ENCODE measurements at places on chromosomes 12 and 14.

DNA sequence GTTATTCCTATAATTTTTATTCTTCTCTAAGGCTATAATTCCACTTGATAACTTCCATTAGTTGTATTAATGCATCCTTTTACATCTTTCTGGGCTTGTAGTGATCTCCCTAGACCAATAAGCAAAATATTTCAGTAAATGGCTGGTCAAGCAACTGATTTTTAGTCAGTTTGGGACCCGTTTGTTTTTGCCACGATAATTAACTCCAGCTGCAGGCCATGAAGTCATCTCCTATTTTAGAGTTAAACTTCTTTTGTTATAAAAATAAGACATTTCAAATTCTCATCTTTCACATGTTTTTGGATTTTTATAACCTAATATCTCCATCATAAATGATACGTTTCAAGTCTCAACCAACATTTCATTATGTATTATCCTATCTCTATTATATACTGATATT, 49.4 kb downstream of the MAGOHB start:
- no peak for DNase-seq

DNA sequence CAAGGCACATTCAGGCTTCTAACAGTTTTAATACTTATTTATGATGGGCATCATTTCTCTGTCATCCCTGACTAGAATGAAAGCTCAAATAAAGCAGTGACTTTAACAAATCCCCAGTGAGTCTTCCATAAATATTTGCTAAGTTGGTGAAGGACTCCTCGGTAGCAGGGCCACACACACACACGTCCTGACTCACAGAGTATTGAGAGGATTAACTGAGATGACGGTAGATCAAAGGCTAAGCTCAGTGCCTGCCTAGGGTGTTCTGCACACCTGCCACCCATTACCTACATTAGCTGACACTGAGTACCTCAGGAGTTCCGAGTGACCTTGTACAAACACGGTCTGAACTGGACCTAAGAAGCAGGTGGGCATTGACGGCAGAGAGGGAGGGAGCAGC, 197.3 kb upstream of the SFSWAP start:
- no peak for DNase-seq

DNA sequence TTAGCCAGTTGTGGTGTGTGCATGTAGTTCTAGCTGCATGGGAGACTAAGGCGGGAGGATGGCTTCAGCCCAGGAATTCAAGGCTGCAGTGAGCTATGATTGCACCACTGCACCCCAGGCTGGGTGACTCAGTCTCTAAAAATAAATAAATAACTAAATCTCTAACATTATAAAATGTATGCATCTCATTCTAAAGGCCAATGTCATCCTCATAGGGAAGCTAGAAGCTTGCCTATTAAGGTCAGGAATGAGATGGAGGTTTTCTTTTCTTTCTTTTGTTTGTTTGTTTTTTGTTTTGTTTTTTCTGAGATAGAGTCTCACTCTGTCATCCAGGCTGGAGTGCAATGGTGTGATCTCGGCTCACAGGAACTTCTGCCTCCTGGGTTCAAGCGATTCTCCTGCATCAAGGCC, 48.8 kb upstream of the PAPLN start:
- DNase-seq = no peak

GRCh38 chr12:43482311-43483085, 69.5 kb downstream of the ADAMTS20 start:
- DNase-seq = no peak

DNA sequence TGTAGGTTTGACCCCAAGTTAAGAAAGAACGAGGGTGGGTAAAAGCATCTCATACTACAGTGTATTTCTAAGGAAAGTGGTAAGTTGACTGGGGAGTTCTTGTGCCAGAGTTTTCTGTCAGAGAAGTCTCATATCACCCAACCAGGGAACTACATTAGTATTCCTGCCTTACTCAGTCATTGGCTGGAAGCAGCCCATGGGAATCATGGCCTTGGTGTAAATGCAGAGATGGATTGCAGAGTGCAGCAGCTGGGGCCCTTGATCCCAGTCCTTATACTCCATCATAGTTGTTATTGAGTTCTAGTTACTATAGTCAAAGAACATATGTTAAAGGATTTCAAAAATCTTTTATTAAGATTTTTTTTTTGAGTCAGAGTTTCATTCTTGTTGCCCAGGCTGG, 105.8 kb downstream of the MNAT1 start:
- DNase-seq = no peak

DNA sequence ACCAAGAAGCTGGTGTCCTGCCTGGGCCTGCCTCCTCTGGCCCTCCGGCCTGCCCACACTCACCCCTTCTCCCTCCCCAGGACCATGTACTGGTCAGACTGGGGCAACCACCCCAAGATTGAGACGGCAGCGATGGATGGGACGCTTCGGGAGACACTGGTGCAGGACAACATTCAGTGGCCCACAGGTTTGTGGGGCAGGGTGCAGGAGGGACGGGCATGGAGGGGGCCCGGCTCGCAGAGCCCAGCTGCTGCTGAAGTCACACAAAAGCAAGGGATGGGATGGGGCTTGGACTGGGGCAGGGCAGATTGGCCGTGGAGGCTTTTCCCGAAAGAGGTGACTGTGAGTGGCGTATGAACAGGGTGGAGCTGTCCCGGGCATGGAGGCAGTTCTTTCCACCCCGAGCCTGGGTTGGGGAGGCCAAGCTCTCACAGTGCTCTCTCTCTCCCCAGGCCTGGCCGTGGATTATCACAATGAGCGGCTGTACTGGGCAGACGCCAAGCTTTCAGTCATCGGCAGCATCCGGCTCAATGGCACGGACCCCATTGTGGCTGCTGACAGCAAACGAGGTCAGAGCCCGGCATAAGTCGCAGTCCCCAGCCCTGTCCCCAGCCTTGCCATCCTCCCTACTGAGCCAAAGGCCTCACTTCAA, 7.8 kb upstream of the NXPH4 start:
- no peak for DNase-seq

GRCh38 chr12:119154435-119154818, 24.3 kb upstream of the HSPB8 start:
- no peak for DNase-seq

GRCh38 chr14:66606826-66607225, 98.9 kb downstream of the GPHN start:
- DNase-seq = no peak

DNA sequence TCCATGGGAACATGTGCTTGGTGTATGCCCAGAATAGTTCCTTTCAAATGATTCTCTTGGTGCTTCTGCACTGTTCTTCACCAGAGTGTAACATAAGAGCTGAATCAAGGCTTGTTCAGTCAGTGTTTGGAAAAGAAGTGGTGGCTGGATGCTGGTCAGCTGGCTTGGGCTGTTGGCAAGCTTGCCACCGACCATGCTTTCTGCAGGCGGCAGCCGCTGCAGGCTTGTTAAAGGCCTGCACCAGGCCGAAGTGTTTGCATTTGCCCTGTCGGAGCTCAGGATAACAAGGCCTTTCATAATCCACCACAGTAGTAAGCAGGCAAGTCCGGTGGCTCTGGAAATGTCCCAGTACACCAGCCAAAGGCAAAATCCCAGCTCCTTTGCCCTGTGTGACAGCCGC, 26.9 kb downstream of the DAAM1 start:
- DNase-seq = no peak

DNA sequence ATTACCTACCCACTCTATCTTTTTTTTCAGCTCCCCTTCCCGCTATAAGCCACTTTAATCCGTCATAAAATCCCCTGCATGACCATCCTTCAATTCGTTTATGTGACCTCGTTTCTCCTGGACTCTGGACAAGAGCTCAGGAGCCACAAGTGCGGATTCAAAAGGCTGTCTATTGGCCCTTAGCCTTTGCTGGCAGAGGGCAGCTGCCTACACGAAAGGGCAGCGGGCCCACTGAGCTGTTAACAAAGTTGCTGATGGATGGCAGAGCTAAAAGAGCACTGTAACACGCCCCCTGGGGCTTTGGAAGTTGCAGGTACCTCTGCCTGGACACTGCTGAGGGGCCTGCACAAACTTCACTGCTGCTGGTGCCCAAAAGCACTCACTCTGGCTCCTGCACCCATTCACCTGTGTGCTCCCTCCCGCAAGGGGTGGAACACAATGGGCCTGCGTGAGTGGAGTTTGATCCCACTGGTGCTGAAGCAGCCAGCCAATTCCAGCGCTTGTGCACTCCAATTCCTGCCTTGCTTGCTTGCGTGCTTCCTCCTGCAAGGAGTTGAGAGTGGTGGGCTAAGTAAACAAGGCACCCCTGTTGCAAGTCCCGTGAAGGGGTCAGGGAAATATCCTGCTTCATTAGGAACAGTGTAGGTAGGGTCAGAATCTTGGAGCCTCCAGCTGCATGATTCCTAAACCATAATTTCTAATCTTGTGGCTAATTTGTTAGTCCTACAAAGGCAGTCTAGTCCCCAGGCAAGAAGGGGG, 10.6 kb upstream of the DRAM1 start:
- no peak for DNase-seq

DNA sequence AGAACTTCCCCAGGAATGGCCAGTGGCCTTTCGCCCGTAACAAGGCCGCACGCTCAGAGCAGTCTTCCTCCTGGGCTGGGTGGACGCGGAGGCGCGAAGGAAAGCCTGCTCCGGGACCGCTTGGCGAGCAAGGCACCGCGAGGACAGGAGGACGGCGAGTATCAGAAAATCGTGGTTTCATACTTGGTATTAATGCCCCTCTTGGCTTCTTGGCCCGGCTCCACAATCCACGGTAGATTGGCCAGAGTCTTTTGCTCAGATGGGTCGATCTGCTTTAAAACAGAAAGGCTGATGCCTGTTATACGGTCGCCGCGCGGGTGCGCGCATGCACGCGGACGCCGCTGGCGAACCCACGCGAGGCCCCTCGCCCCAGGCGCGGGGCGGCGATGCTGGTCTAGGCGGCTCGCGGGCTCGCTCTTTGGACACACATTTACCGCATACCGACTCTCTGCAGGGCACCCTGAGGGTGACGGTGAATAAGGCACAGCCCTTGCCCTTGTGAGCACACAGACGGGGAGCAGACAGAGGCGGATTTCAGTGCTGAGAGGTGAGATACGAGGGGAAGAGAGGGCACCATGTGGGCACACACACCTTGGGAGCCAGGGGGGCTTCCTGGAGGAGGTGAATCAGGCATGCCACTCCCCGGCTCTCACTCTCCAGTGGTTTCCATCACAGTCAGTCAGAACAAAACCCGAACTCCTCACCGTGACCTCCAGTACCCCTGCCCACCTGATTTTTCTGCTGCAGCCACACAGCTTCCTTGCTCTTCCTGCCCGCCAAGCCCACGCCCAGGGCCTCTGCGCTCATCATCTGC, 100.7 kb downstream of the APAF1 start:
- peak; percentile 19 for DNase-seq

DNA sequence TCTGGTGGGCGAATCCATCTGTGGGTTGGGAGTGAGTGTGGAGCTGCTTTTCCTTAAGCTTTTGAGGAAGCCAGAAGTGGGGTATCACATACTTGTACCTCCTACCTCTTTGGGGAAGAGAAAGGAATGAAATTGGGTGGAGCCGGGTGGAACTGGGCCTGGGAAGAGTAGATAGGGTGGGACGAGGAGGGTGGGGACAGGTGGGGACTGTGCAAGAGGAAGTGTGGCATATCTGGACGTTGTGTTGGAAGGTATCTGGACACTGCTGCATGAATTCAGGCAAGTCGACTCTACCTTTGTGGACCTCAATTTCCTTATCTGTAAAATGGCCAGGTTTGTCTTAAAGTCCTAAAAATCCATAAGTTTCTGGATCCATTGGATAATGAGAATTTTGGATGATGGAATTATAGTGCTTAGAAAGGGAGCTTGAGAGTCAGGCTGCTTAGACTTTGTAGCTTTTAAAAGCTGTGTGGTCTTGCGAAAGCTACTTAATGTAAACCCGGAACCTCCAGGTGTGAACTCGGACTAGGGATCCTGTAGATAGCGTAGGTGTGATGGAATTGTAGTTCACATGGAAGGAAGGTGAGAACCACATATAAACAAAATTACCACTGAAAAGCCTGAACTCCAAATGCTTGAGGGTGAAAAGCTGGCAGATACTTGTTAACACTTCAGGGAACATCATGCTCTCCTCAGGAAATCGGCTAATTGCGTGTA, 2.1 kb downstream of the VRTN start:
- no peak for DNase-seq

GRCh38 chr14:75661499-75661814, 411 bp downstream of the TTLL5 start:
- no peak for DNase-seq

GRCh38 chr12:19763488-19763887, 324.2 kb downstream of the AEBP2 start:
- no peak for DNase-seq

- no peak for DNase-seq
These were observed 414.4 kb downstream of the DAD1 start for GRCh38 chr14:22174412-22175277.

DNA sequence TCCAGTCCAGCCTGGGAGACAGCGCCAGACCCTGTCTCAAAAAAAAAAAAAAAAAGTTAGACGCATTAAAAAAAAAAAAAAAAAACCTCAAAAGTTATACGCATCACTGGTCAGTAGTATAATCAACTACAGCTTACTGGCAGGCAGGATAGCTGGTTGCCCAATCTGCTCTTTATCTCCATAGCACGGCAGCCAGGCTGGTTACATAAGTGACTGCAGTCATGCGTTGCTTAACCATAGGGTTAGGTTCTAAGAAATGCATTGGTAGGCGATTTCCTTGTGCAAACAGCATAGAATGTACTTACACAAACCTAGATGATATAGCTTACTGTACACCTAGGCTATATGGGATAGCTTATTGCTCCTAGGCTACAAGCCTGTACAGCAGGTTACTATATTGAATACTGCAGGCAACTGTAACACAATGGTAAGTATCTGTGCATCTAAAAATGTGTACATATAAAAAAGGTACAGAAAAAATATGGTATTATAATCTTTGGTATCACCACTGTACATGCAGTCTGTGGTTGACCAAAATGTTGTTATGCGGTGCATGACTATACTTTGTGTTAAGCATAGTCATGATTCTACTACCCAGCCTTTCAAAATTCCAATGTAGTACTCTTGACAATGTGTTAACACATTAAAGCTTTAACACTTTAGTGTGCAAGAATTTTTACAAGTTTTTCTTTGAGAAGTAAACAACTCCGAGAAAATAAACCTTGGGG, 8.1 kb downstream of the L2HGDH start:
- DNase-seq = no peak

DNA sequence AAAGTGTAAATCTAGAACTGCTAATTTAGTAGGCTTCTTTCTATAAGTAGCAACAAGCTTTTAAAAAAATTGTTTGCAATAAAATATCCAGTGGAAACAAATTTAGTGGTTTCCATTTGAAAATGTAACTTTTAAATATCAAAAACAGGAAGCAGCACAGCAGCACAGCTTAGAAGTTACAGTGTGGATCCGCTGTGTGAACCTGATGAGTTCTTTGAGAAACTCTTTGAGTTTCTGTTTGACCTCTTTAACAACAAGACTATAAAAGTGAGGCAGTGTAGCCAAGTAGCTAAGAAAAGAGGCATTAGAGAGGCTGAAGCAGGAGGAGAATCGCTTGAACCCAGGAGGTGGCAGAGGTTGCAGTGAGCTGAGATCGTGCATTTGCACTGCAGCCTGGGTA, 178.3 kb downstream of the NAV3 start:
- no peak for DNase-seq

DNA sequence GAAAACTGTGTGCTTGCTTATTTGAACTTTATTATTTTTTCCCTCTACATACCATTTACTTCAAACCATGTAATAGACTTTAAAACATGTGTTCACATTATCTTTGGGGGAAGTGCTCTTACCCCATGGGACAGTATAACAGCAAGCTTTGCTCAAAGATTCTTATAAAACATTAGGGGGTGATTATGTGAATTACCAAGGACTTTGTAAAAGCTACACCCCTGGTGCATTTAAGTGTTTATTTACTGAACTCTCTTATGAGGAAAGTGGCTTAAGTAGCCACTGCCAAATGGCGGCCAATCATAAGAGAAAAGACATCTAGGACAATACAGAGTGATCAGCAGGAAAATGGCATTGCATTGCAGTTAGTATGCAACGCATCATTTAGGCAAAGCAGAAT, 70.3 kb downstream of the CAPZA3 start:
- DNase-seq = no peak
